ENCODE measurements at places on chromosomes 6 and 20.

DNA sequence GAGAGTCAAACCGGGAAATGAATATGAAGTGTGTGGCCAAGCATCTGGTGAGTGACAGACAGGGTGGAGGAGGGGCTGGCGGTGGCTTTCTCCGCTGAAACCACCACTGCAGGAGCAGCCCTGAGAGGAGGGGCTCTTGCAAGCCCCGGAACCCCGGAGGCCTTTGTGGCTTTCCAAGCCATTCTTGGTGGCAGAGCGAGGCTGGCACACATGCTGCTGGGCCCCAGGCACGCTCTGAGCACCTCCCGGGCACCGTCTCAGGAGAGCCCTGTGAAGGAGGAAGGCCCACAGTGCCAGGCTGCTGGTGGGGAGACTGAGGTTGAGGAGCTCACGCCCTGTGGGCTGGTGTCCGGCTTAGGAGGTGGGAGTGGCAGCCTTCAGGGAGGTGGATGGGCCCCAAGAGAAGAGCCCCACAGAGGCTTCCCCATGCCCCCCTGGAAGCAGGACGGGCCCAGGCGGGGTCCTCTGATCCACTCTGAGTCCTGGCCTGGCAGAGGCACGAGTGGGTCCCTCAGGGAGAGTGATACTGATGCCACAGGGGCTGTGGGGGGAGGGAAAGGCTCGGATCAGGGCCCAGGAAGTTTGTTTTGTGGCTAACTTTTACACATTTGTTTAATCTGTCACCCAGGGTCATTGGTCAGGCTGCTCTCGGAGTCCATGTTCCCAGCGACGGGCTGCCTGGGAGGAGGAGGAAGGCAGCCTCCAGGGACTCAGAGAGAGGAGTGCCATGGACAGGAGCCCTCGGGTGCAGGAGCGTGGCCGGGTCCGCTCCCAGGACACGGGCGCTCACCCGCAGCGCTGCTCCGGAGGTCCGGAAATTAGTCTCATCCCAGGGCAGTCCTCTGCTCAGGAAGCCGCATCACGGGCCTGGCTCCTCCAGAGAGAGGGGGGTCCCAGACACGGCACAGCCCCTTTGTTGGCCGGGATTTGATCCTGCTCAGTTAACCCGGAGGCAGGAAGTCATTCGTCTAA lies 170.7 kb downstream of the ERMARD start:
- peak; percentile 6 for DNase-seq

DNA sequence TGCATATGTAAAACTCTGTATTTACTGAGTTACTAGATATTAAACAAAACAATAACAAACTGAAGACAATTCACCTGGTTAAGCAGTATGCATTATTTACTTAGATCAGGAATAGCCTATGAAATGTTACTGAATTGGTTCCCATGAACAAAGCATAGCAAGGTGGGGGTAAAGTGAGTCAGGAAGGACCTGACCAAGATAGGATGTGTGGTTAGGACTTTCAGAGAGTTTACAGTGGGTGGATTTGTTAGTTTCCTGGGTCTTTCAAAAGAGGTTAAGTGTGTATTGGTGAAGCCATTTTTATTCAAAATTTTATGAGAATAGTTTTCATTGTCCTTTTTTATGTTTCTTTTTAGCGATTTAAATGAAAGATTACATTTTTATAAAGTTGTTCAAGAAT lies 32.9 kb downstream of the TBPL1 start:
- no peak for DNase-seq

GRCh38 chr6:102813489-102814275 lies 1420.2 kb downstream of the GRIK2 start:
- no peak for DNase-seq

GRCh38 chr6:22709803-22710202 lies 140.4 kb downstream of the HDGFL1 start:
- no peak for DNase-seq

DNA sequence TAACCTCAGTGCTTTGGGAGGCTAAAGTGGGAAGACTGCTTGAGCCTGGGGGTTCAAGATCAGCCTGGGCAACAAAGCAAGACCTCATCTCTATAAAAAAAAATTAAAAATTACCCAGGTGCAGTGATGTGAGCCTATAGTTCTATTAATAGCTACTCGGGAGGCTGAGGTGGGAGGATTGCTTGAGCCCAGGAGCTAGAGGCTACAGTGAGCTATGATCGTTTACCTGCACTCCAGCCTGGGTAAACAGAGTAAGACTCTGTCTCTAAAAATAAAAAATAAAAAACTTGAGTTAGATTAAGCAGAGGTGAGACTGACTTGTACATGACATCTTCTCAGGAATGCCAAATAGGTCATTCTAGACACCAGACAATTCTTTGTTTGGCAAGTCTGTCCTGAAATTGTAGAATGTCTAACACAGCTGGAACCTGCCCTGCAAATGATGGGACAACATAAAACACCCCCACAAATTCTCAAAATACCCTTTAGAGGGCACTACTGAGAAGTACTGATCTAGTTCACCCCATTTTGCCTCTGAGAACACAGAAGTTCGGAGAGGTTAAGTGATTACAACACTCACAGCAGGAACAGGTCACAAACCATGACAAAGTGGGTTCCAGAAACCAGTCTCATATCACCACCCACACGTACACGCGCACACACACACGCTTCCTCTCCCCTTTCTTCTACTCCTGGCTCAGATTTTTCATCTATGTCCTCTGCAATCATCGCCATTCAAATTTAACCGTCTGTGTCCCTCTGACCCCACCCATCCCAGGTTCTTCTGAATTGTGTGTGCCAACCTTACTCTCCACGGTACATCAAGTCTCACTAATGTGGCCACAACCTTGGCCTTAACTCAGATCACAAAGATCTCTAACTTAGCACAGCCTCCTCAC lies 38.3 kb downstream of the ARHGAP18 start:
- DNase-seq: peak; percentile 58

- DNase-seq: peak; percentile 20
Observed at GRCh38 chr20:17530716-17531664, at the start of gene BFSP1. BFSP1 (minus strand) TSS chr20:17531379; CDS start chr20:17531329, 50 bp downstream.

DNA sequence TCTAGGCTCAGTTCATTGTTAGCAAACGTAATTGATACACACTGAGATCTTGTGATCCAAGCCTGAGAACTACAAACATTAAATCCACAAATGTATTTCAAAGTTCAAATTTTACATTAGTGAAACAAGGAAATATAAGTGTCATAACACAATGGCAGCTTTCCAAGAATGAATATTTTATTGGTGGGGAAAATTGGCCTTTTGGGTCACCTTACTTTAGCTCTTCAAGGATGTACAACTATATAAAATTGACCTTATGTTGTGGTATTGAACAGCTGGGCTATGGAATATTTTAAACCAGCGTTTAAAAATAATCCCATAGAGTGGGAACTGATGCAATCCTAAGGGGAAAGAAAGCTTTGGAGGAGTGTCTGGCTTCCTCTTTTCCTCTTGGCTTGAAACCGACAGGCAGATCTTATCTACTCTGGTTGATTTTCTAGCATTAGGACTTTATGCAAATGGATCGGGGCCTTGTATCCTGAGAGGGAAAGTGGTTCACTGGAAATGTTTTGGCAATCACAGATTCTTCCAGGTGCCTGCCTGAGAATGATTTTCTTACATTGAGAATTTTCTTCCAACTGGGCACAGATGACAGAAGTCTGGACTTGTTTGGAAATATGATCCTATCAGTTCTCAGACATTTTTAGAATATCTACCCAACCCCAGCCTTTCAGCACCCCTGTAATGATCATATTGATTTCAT lies 184.8 kb upstream of the ECI2 start:
- DNase-seq: no peak

GRCh38 chr6:39819228-39819627 lies 27.1 kb downstream of the DAAM2 start:
- DNase-seq: no peak

GRCh38 chr6:163820745-163821458 lies 406.4 kb downstream of the QKI start:
- no peak for DNase-seq

- DNase-seq: no peak
Observed at GRCh38 chr20:6103301-6103700, 19.5 kb downstream of the FERMT1 start.

DNA sequence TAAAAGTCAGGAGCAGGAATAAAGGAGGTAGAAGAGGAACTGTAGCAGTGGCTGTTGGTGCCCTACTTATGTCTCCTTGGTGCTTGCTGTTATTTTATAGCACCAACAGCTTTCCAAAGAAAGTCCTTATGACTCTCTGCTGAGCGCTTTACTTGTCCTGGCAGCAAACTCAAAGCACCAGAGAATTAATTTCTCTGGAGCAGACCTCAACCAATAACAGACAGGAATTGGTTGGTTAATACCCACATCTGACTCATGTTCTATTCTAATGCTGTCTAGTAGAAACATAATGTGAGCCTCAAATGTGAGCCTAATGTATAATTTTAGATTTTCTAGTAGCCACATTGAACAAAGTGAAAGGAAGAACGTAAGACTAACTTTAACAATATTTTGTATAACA lies 685.9 kb downstream of the KIF16B start:
- DNase-seq: no peak

GRCh38 chr6:100376103-100376502 lies 88.6 kb downstream of the SIM1 start:
- no peak for DNase-seq

GRCh38 chr20:40160097-40160550 lies 528.9 kb downstream of the MAFB start:
- peak; percentile 1 for DNase-seq

DNA sequence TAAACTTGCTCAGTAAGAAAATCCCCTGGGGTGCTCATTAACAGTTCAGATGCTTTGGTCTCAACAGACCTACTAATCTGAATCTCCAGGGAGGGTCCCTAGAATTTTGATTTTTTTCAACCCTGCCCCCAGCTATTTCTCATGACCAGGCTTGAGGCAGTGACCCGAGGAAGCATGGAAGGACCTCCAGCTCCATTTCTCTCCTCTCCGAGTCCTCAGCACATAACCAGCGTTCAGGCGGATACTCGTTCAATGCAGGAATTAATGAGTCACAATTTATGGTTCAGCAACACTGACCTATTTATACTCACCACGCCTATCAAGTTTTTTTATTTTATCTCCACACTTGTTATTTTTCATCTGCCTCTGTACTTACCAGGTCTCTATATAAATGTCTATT lies 369.2 kb upstream of the CDH4 start:
- no peak for DNase-seq

GRCh38 chr6:20827798-20828197 lies 293.5 kb downstream of the CDKAL1 start:
- no peak for DNase-seq

DNA sequence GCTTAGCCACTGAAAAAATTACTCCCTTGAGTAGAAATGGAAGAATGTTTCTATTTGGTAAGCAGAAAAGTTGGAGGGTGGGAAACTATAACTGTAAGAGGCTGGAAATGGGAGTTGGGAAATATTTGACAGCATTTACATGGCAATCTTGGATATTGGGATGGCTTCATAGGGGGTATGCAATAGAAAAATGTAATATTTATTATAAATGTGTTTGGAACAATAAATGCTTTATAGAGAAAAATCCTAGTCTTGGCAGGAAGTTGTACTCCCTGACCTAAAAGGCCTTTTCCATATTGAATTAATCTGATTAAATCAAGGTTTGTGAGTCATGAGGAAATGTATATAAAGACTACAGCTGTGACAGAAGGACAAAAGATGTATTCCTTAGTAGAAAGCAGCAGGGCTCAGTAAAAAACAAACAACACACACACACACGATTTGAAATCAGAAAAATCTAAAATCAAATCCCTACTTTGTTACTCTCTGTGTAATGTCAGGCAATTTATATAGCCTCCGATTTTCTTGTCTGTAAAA lies 272.3 kb downstream of the CD109 start:
- no peak for DNase-seq

GRCh38 chr6:7891078-7891872 lies 19.3 kb downstream of the TXNDC5 start:
- DNase-seq: no peak

GRCh38 chr6:79586548-79586947 lies 44.6 kb upstream of the SH3BGRL2 start:
- DNase-seq: no peak

DNA sequence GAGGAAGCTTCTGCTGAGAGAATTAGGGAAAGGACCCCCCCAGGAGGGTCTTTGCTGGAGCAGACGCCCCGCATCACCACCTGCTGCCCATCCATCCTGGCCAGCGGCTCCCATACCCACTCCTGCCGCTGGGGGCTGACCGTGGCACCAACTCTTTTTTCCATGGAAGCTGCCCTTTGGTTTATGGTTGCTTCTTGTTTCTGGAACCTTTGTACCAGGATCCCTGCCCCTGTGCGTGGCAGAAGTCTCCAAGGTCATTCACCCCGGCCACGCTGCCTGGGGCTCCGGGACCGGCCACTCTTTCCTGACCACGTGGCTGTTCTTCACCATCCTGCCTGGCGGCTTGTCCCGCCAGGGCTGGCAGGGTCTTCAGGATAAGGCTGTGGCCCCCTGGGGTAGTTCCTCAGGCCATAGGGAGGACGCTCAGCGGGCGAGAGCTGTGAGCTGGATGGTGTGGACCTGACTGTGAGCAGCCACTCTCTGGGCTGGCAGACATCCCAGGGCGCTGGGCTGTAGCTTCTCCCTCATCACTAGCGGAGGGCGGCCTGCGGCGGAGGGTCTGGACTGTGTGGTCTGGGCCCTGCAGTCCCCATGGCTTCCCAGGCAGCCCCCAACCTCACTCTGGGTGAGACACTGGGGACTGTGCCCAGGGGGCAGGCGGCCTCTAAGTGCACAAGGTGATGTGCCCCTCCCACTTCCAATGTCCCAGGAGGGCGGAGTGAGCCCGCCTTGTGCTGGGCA lies 22.8 kb upstream of the RBBP8NL start:
- DNase-seq: no peak

GRCh38 chr6:116611056-116611455 lies 5.2 kb upstream of the RSPH4A start:
- DNase-seq: no peak

GRCh38 chr6:159692303-159693127 lies 526 bp downstream of the SOD2 start:
- peak; percentile 38 for DNase-seq

GRCh38 chr6:21500314-21501020 lies 93.1 kb upstream of the SOX4 start:
- DNase-seq: no peak

DNA sequence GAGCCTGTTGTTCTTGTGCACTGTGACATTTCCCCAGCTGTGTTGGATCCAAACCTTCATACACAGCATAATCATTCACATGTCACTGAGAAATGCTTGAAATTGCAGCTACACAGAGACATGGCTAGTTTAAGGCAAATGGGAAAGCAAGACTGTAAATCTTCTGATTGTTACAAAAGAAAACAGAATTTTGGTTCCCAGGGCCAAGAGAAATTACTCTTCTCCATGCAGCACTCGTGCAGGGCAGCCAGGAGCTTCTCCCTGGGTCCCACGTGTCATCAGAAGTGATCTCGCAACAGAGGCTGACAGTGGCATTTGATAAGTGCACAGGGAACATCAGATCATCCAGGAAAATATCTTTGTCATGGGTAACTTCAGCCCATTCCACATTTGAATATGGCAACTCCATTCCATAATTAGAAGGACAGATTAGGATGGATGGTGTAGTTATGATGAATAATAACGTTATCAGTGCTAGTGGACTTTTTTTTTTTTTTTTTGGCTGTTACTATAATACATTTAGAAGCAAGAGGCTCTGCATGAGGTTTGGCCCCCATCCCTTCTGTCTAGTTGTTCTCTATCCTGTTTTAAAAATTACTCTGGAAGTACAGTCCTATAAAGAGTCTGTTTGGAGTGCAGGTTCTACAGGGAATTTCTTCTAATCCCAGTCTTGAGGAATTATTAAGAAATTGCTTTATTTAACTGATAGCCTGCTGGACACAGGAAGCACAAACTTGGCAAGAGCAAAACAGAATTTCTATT lies 571.0 kb upstream of the NOX3 start:
- no peak for DNase-seq
